HFFc6 (cell line): ENCODE measurements at places on chromosomes 4 and X. TPM values are rescaled to one million over a fixed set of nuclear protein-coding genes. Genes with fewer than 3 reads are reported as not detected.

GRCh38 chr4:102675141-102675540 lies 85.6 kb downstream of the MANBA start:
- peak; percentile 75 for DNase-seq

Gene MBNL3
- 0.42 to 1.7 TPM (median 0.47 TPM) in 3 replicates for total RNA-seq

GRCh38 chr4:95660719-95661118 lies 111.9 kb upstream of the UNC5C start:
- DNase-seq: no peak

DNA sequence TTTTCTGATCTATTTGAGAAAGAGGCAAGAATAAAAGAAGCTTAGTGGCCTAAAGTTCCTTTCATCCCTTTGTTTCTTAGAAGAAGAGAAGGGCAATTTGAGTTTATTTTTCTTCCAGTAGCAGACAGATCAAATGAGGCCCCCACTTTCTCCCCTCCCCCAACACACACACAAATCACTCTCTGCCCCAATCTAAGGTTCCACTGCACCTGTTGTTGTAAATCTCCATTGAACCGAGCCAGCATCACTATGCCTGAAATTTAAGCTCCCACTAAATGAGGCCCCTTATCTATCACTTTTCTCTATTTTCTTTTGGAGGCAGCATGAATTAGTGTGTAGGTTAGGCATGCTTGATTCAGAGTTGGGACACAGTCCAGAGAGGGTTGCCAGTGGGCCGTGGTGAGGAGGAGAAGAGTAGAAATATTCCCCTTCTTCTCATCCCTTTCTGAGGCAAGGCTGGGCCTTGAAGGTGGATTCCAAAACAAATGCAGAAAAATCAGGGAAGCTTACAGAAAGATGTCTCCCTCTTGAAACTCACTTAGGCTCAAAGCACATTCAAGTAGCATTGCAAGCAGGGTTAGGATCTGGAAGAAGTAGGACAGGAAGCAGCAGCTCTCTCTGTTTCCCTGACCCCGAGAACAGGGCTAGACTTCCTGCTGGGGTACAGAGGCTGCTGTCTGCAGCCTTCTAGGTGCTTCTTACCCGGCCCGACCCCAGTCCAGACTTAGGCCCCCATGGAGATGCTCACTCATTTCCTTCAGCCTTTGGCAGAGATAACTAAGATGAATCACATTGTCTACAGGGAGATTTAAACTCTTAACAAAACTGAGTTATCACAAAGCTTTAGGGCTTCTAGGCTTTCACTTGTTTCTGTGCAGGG lies 70.7 kb downstream of the RASL11B start:
- peak; percentile 19 for DNase-seq

DNA sequence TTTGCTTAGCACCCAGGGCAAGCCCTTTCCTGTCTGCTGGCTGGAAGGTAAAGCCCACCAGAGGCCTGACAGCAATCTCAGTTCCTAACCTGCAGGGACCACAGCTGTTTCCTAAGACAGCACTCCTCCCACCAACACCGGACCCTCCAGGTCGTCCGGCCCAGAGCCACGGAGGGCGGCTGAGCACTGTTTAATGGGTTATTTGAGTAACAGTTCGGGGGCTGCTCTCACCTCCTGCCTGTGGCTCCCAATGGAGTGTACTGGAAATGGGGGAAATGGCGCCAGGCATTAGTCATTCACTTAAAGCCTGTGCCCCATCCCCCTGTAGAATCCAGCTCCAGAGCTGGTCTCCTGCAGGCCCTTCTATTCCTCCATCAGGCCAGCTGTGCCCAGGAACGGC lies 81.6 kb upstream of the ADRA2C start:
- DNase-seq: no peak

DNA sequence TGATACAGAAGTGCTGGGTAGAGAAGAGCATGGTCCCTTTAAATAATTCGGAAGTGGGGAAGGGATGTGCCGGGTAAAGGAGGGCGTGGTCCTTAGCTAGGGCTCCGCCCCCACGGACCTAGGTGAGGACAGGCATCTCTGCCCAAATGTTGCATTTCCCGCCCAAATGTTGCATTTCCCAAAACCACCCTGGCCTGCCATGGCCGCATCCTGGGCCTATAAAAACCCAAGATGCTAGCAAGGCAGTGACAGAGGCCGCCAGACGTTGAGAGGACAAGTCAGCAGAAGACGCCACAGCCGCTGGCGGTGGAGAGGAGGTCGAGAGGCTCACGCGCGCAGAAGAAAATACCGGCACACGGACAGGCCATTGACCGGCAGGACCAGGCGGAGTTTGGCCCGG lies 46.1 kb downstream of the ZFP42 start:
- no peak for DNase-seq

Gene TMEM154
- total RNA-seq: 1.2 to 3.9 TPM (median 3.1 TPM) in 3 replicates

Gene NALF2
- total RNA-seq: not detected in 3 replicates

DNA sequence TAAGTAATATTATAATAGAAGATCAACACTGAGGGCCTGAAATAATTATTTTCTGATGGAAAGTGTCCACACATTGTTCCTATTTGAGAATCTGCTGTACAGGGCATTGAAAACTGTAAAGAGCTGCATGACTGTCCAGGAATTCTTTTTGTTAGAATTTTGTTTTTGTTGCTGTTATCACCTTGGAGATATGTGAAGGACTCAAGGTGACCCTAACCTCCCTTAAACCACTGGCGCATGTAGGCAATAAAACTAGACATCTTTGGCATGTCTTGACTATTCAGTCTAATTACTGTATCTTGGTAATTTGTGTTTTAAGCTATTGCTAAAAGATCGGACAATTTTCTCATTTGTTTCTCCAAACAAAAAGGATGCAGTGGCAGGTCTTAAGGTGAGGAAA lies 55.5 kb upstream of the SMIM10 start:
- DNase-seq: peak; percentile 24

- DNase-seq: peak; percentile 1
Observed at GRCh38 chr4:577499-578450, 1.7 kb upstream of the TMEM271 start.

DNA sequence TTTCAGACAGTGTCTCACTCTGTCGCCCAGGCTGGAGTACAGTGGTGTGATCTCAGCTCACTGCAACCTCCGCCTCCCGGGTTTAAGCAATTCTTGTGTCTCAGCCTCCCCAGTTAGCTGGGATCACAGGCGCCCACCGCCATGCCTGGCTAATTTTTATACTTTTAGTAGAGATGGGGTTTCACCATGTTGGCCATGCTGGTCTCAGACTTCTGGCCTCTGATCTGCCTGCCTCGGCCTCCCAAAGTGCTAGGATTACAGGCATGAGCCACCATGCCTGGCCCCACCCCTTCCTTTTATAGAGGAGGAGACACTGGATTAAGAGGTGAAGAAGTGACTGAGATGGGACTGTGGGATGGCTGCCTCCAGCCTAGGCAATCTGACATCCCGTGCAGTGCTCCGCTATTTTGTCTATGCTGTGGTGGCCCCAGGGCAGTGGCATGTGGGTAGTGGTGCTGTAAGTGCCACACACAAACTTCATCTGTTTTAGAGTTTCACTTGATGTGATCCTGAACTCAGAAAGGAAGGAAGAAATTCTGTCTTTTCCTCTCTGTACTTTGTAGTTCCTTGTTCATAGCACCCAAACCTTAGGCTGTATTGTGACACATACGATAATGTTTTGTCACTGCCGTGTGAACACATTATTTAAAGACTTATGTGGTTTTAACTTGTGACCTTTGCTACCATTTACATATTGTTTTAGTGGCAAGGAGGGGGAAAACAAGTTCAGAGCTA lies 48.9 kb downstream of the FNIP2 start:
- DNase-seq: no peak

- no peak for DNase-seq
Observed at GRCh38 chrX:119647089-119647488, 40.9 kb upstream of the NKRF start.

GRCh38 chr4:146112389-146112788 lies 63.1 kb upstream of the LSM6 start:
- no peak for DNase-seq

- DNase-seq: no peak
Observed at GRCh38 chrX:22060415-22061280, 28.5 kb downstream of the PHEX start.

DNA sequence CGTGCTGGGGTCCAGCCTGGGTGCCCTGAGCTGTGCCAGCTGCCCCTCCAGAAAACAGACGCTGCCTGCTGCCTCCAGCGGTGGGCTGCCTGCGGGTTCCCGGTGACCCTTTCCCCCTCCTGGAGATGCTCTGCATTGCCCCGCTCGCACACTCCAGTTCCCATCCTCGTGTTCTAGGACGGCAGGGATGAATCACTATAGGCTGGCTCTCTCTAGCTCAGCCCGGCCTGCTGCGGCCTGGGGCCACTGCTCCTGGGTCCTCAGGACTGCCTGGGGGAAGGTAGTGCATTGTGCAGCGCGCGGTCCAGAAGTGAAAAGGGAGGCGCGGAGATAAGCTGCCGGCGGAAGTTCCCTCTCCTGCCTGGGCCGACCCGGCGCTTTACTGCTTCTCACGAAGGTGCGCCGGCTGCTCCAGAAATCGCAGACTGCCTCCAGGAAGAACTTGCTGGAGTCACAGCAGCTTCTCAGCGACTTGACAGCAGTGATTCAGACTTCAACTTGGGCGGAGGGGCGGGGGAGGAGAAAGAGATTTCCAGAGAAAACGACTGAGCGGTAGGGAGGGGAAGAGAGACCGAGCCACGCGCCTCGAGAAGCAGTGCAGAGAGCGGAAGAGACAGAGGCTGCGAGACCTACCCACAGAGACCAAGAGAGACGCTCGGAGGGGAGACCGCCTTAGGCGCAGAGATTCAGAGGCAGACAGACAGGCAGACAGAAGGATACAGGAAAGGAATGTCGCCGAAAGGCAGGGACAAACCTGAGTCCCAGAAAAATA lies 6.7 kb upstream of the MSX1 start:
- DNase-seq: peak; percentile 69

GRCh38 chr4:130035391-130035790 lies 939.4 kb downstream of the C4orf33 start:
- no peak for DNase-seq

DNA sequence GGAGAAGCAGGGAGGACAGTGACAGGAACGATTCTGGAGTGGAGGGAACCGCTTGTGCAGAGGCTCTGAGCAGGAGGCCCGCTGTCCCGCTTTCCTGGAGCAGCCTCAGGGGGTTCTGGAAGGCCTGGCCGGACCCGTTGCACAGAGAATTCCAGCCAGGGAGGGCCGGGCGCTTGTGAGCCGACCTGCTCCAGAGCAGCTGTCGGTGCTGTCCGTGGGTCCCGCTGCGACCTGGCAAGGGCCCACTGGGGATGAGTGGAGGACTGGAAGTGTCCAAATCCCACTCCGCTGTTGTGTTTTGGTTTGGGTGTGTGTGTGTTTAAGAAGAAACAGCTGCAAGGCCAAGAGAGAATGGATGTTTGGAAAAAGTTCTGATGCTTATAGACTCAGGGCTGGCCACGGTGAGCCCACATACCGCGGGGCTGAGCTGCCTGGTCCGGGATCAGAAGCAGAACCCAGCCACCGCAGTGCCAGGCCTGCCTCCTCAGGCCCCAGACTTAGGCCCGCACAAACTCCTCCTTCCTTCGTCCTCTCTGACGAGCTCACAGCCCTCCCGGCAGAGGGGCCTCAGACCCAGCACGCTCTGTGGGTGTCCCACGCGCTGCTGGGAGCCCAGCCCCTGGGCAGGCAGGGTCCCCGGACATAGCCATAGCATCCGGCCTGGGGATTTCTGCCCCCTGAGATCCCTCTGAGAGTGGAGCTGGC lies 73.9 kb downstream of the HTRA3 start:
- no peak for DNase-seq

GRCh38 chrX:138745196-138745595 lies 33.7 kb upstream of the FGF13 start:
- peak; percentile 17 for DNase-seq

GRCh38 chrX:140190441-140191108 lies 225.3 kb upstream of the CXorf66 start:
- no peak for DNase-seq

- DNase-seq: peak; percentile 90
Observed at GRCh38 chrX:102959471-102959870, 22.4 kb downstream of the RAB40AL start.

DNA sequence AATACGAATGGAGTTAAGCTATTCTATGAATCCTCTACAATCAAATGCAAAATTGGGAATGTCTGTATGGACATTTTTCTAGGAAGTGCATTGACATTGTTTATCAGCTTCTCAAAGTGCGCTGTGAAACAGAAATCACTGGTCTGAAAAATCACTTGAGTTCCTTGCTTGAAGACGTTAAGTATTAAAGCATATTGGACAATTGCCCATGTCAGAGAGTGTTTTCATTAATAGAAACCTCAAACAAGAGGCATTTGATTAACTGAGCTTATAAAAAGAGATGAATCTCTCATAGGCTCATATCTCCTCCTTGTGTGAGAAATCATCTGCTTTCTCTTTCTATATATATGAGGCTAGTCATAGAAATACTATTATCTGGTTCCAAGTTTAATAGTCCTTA lies 692.1 kb upstream of the POU3F4 start:
- DNase-seq: no peak

- DNase-seq: no peak
Observed at GRCh38 chrX:130261296-130261893, 7.3 kb downstream of the ZNF280C start.

DNA sequence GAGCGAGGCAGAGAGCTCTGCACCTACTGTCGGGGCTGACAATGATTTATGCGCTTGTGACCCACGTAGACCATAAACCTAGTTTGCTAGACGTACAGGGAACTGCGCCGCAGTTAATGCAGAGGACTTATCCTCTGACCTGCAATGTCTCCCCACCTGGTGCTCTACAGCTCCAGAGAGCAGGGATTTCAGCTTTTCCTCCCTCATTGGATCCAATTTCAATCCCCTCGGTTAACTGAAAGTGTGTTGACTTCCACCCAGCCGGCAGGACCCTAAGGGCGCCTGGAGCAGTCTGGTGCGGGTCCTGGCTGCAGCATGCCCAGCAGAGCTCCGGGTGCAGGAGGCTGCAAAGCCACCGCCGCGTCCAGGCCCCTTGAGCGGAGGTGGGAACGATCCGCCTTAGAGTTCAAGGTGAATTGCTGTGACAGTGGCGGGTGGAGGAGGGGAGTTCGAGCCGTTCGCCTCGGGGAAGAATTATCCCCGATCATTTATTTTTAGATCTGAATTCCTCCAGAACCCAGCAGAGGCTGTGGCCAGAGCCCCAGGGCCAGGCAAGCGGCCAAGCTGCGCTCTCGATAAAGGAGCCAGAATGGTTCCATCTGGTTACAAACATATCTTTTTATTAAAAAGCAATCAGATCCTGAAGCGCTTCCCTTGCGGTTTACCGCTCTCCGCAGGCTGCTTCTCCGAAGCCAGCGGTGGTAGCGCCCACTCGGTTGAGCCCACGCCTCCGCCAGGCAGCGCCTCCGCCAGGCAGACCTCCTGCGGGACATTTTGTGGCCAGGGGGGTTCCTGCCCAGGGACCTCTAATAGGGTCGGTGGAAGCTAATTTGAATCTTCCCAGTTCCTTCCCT lies 66.0 kb downstream of the FBXO8 start:
- DNase-seq: peak; percentile 52

Gene SGMS2
- 33.8 to 46.9 TPM (median 41.0 TPM) in 3 replicates for total RNA-seq

Gene ABHD18
- total RNA-seq: 4.0 and 4.9 TPM in 2 replicates

DNA sequence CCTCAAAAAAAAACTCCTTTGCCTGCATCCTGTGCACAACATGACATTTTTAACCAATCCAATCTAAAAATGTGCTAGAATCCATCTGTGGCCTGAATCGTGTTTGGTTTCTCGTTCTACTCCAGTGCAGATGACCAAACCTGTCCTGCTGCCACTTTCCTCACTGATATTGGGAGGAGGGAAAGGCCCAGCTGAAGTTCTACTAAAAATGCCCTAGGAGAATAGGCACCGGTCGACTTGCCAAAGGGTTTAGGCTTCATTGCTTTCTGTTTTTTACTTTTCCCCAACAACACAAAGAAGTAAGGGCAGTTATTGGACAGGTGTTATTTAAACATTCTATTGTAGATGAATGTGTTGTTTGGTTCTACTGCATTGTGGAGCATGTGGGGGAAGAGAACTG lies 7.8 kb upstream of the FHDC1 start:
- DNase-seq: no peak

GRCh38 chr4:183571350-183571941 lies 66.6 kb downstream of the ING2 start:
- DNase-seq: peak; percentile 21

Gene NSG1
- total RNA-seq: 0.37 TPM in 1 of 3 replicates, not detected in the others

Gene HSD17B13
- not detected in 2 replicates for total RNA-seq
